Memory B cell (primary cell): ENCODE measurements at places on chromosomes 11 and 22.

GRCh38 chr11:17571431-17572358, 24.6 kb downstream of the OTOG start:
- no peak for DNase-seq

- DNase-seq, result no peak
These were observed 1073.3 kb downstream of the TBC1D22A start for GRCh38 chr22:47835726-47836125.

DNA sequence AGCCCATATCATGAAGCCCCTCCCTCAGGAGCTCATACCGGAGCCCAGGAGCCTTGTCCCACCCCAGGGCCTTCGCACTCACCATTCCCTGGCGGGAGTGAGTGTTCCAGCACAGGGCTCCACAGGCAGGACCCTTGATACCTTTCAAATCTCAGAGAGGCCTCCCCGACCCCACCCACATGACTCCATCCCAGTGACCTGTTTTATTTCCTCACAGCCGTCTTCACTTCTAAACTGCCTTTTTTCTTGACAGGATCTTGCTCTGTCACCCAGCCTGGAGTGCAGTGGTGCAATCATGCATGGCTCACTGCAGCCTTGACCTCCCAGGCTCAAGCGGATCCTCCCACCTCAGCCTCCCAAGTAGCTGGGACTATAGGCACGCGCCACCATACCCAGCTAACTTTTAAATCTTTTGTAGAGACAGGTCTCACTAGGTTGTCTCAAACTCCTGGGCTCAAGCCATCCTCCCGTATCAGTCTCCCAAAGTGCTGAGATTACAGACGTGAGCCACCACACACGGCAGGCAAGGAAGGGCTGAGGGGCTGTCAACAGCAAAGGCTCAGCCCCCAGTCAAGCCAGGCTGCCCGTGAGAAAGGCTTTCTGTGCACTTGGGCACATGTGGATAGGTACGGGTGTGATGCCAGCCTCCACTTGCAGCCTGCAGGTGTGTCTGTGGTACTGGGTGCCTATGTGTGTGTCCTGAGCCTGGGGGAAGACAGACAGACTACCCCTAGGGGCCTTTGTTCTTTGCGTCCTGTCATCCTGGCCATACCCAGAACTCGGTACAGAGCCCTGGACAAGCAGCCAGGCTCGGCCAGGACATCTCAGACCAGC, 9.3 kb downstream of the RPL3 start:
- no peak for DNase-seq

DNA sequence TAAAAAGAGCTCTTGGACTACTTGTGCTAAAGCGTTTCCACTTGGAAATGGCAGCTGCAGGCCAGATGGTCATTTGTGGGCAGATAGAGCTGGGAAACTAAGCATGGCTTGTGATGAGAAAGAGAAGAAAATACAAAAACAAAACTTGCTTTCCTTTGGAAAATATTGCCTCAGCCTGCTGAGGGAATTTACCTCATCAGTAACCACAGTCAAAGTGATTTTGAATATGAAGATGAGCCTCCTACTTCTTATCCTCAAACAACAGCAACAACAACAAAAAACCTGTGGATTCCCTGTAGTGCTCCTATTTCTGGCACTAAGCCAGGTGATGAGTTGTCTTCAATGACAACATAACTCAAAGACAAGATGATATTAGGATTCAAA, 62.7 kb upstream of the FIBIN start:
- no peak for DNase-seq

GRCh38 chr11:61832754-61833153, 4.7 kb downstream of the FADS2 start:
- no peak for DNase-seq

- DNase-seq, result no peak
These were observed 258.3 kb downstream of the LRRC4C start for GRCh38 chr11:41201156-41201555.

DNA sequence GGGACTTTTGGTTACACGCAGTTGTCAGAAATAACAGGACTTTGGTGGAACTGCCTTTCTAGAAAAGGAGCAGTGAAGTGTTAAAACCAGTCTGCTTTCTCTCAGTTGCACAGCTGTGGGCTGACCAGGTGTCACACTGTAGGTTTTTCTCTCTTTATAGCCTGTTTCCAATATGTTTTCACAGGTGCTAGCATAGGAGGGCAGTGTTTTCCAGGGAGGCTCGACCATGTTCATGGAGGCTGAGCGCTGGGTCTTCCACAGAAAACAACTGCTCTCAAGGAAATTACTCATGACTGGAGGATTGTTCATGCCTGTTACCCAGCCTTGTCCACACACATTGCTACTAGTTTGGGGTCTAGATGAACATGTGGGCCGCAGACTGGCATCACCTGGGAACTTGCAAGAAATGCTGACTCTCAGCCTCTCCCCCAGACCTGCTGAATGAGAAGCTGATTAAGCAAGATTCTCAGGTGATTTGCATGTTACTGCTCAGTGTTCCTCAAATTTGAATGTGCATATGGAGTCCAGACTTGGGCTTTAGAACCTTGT, 157.7 kb downstream of the MAML2 start:
- peak; percentile 12 for DNase-seq

GRCh38 chr11:34302046-34302921, 55.5 kb downstream of the ABTB2 start:
- DNase-seq, result no peak

DNA sequence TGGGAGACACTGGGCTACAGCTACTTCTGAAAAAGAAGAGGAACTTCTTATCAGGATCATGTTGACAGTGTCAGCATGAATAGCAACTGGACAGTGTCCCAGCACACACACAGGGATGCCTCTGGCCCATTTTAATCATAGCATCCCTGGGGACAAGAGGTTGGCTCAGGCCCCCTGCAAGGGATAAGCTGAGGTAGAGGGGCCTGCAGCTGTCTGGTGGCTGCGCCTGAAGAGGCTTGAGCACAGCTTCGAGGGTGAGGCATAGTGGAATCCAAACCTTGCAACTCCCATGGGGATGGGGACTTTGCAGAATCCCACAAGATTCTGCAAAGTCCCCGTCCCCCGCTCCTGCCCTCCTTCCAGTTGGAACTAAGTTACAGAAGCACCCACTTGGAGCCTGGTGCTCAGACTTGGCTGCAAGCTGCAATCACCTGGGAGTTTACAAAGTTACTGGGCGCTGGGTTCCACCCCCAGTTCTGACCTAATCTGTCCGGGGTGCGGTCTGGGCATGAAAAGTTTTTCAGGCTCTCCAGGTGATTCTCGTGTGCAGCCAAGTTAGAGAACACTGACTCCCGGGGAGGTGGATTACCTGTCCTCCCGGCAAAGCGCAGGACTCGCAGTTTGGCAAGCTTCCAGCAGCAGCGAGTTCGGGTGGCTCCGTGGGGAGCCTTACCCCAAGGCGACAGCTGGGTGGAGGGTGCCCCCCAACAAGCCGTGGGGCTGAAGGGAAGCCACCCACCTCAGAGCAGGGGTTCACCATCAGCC, 16.0 kb upstream of the LINC01488 start:
- no peak for DNase-seq

DNA sequence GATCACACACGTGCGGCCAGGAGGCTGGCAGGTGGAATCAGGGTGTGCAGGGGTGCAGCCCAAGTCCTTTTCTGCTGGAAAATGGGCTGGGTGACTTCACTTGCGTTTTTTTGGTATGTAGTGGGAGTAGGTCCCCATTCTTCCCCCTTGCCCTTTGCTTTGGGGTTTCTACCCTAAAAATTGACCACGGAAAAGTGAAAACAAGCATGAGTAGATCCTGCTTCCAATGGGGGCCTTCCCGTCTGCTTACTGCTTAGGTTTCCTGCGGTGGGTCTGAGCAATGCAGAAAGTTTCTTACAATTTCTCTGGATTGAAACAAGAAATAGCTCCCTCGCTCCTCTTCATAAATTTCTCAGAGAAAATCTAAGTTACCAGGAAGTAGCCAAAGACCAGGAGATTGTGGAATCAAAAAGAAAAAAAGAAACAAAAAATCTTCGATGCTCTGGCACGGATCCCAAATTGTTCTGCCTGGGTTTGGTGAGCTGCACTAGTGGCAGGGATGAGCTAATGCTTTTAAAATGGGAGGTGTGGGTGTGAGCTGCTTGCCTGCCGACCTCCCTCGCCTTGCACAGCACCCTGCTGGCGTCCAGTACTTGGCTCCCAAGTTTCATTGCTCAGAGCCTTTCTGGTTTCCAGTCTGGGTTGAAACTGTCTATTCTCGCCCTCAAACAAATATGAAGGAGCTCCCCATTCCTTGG, 2.4 kb downstream of the TIMP3 start:
- DNase-seq, result no peak

DNA sequence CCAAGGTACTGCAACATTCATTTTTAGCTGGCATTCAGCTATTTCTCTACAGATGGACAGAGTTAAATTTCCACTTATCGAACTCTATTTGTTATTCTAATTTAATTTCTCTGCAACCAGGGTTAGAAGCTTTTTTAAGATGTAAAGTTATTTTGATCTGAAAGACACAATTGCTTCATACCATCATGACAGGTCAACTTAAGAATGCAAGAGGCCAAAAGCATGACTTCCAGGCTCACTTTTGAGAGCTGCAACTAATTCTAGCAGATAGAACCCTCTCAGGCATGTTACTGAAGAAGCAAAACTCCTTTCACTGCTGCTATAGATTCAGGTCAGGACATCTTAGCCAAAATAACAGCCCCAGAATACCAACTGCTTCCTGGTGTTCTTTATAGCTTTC, 86.5 kb upstream of the GALNT18 start:
- no peak for DNase-seq

DNA sequence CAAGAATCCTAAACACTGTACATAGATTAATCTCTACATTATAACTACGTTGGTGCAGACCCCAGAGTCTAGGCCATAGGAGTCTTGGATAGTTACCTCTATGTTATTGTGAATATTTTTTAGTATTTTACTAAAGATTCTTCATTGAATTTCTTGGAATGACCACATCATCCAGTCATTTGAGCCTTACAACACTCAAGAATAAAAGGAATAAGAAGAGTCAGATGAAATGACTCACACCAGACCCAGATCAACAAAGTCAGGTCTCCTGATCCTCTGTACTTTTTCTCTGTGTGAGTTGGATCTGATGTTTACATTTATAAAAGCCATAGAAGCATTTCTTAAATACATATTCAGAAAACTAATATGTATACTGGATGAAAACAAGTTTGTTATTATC, 179.2 kb upstream of the ARHGAP20 start:
- no peak for DNase-seq

DNA sequence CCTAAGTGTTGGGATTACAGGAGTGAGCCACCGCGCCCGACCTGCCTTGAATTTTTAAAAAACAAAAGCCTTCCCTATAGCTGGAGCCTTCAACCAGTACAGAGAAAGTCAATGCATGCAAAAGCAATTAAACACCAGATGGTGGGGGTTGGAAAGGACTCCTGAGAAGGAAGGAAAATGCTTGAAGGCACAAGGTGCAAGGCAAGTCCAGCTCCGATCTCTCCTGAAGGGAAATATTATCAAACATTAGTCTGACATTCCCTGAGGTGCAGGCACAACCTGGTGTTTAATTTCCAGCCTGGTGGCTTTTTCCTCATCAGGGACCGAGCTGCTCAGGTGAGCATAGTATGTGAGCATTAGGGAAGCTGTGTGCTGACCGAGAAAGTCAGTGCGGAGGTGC, 12.9 kb upstream of the RAPSN start:
- DNase-seq, result no peak

DNA sequence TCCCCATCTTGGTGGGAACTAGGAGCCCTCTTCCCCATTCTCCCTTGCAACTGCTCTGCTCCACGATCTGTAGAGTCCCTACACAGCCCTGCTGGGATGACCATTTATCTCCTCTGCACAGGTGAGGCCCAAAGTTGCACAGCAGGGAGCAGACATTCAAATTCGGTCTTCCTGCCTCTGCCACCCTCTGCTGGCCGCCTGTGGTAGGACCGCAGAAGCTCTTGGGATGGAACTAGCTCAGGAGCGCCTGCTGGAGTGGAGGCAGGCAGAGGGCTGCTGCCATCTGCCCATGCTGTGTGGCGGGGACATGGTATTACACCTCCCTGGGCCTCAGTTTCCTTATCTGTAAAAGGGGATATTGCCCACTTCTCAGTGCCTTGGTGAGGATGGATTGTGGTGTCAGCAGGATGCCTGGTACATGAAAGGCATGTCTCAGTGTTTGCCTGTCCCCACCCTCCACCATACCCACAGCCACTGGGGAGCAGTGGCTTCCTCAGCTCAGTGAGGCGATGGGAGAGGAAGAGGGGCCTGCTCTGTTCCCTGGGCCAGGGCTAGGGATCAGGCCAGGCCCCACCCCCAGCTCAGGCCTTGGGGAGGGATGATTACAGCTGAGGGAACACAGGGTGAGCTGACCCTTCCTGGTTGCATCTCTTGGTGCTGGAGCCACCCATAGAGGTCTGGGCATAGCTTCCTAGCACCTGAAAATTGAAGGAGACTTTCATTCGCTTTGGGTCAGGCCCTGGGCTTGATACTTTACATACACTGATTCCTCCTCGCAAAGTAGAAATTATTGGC, 11.3 kb upstream of the OMP start:
- DNase-seq, result peak; percentile 66

DNA sequence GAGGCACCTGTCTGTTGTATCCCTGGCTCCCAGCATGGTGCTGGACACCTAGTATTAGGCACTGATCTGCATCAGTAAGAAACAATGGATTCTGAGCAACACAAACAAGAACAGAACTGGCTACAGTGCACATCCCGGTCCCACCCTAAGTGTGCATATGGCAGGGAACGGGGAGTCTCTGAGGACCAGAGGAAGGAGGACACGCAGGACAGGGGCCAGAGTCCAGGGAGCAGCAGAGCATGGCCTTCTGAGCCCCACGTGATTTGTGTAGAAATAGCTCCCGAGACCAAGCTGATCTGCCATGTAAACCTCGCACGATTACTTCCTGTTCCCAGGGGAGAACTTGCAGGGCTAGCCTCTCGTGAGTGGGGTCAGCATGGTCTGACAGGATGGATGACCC, 12.7 kb upstream of the SNX32 start:
- DNase-seq, result no peak

DNA sequence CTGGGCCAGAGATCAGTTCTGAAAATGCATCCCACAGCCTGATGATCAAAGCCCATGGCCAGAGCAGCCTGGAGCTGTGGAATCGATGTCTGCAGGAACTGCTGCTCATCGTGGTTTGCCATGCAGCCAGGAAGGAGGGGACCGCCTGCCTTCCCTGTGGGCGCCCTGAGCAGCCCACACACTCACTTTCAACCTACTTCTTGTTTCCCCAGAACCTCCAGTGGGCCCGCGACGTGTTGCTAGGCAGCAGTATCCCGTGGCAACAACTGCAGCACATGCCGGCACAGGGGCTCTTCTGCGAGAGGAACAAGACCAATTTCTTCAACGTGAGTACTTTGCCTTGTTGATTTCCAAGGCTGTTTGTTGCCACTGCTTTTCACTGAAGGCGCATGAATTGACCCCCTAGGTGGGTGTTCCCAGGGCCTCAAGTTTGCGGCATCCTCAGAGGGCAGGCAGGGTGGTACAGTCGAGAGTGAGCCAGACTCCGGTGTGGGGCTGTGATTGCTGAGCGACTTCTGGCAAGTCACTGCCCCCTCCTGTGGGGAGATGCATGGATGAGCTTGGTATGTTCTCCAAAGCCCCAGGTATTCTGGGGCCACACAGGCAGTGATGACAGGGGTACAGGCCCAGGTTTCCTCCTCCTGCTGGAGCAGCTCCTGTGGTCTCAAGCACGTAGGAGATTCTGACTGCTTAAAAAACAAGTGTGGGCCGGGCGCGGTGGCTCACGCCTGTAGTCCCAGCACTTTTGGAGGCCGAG, 47.0 kb upstream of the SUSD2 start:
- DNase-seq, result peak; percentile 38
